ENCODE measurements at places on chromosomes 13 and 19.

DNA sequence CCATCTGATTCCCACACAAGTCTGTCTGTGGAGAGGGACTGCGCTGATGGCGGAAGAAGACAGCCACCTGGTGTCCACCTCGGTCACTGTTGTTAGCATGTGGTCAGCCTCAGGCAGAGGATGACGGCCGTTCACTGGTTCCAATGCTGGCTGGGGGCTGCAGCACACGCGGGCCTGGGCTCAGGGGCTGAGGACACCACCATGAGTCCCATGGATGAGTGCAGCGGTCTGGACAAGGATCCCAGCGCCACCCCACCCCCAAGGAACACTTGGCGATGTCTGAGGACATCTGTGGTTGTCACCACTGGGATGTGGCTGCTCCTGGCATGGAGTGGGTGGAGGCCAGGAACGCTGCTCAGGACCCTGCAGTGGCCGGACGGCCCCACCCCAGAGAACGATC is 10.9 kb downstream of the DPP9 start:
- DNase-seq = no peak

DNA sequence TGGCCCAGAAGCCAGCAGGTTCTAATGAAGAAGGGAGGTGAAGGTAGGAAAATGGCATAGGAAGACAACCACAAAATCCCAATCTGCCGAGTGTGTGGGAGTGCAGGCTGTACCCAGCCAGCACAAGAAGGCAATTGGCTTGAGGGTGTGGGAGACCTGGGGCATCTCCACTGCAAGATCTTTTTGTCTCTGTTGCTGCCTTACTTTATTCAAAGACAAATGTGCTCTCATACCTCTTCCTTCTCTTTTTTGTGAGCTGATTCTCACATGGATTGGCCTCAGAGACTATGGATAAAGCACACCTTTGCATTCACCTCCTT is 183.6 kb downstream of the ZNF536 start:
- DNase-seq = no peak

DNA sequence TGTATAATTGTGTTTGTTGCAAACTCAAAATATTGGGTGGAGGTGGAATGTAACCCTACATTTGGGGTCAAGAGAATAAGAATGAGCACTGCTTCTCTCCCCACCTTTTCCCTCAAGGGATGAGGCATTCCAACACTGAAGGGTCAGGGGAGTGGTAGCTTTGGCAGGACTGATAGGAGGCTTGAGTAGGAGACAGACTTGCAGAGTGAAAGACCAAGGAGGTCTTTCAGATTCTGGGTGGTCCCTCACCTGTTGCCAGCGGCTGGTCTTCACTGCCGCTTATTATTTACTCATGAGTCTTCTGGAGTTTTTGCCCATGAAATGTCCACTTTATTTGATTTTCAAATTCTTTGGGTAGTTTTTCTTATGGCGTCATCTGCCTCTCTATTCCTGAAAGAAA is 118.8 kb downstream of the LMO7 start:
- no peak for DNase-seq

DNA sequence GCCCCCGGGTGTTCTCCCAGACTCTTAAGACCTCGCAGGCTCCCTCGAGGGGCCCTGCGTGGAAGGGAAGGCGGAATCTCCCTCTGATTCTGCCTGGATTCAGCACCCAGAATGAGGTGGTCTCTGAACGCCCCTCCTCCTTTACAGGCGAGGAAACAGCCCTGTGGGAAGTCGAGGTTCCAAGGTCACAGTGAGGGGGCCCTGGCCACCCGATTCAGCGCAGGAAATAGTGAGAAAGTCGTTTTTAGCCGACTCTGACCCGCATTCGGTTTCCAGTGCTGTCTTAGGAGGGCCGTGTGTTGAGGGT is 1.1 kb downstream of the BSG start:
- no peak for DNase-seq

- no peak for DNase-seq
Observed at GRCh38 chr19:3024870-3025548, 4.1 kb downstream of the TLE2 start.

DNA sequence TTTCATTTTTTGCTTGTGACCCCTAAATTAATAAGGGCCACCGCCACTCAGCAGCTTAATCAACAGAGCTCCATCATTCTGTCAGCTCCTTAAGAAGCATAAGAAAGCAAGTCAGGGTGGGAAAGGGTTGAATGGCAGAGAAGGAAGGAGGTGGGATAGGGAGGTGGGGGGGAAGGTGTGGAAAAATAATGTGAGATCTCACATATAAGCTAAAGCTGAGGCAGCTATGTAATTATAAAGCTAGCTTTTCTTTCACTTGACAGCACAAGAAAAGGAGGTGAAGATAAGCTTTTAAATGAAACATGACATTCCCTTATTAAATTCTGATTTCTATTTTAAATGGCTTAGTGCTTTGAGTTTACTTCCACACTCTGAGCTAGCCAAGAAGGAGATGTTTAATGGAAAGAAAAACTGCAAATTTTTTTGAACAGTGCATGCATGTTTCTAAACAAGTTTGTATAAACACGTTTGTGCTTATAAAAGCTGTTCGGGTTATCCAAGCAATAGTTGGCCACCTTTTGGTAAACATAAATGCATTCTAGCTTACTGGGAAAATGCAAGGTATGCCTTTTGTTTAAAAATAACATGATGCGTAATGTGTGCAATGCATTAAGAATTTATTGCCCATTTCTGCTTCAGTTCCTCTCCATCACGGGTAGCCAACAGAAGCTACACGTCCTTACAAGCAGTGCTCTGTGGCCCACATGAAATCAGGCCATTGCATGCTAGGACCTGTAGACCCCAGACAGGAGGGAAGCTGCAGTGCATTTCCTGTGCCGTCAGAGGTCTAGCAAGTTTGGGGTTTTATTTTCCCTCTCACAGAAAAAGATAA is 96.2 kb downstream of the LHFPL6 start:
- DNase-seq = no peak

DNA sequence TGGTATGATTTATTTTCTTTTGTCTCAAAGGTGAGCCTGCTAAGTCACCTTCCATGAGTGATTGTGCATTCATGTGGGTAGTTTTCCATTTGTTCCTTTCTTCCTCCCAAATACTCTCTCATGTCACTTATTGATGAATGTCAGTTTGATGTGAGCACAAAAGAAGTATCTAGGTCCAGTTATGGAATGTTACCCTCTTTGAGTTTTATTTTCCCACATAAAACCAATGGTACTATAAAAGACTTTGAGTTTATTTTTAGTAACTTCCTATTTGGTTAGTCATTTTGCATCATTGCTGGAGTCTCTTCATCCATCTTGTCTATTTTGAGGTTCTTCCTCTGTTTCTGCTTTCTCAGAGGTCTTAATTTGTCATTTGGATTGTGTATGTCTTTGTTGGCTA is 321.3 kb downstream of the GPC6 start:
- DNase-seq = no peak

DNA sequence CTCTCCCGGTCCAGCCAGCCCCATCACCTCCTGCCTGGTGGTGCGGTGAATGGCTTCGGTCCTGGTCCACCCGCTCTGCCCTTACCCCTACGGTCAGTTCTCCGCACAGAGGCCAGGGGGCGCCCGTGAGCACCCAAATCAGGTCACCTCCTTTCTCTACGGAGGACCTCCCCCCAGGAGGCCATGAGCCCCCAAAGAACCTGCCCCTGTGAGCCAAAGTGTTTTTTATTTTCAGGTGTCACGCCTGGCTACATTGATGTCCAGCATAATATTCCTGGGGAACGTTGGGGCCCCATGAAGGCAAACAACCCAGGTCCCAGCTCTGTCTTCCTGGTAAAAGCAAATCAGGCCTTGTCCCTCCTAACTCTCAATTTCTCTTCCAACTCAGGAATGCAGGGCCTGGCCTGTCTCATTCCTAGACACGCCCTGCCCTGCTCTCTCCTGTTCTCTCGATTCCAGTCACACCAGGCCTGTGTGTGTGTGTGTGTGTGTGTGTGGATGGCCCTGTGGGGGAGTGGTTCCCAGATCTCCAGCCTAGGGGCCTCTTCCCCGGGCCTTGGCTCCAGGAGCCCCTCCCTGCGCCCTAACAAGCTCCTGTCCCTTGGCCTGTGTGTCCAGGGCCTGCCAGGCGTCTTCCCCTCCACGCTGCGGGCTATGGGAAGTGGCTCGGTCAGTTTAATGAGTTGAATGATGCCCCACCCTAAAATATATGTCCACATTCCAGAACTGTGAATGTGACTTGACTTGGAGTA is 9.7 kb upstream of the GIPC1 start:
- DNase-seq = no peak

GRCh38 chr19:21045028-21045427 is 24.6 kb downstream of the ZNF430 start:
- DNase-seq = no peak

DNA sequence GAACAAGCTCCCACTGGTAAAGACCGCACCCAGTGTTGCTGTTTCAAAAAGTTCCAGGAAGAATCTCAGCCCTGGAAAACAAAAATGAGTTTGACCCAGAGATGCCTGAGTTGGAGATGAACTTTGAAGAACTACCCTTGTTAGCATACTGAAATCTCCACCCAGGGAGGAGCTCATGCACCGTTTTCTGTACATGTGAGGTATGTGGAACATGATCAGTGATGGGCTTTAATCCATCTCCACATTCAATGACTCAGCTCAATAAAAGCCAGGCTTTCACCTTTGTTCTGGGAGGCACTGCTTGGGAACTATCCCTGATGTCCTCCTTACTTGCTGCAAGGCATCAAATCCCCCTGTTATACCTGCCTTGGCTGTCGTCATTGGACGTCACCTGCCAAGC is 279.9 kb downstream of the UQCRFS1 start:
- DNase-seq = no peak

DNA sequence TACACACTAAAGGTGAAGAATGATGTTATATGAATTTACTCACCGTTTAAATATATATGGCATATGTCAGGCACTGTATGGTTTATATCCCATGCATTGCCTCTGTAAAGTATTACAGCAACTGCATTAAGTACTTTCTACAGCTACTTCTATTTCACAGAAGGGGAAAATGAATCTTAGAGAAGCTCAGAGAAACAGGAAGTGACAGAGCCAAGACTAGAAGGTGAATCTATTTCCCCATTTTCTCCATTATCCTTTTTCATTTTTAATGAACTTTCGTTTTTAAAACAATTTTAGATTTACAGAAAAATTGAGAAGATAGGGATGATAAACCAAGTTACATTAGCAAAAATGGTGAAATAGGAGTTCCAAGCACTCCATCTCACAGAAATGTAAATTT is 863.3 kb downstream of the UQCRFS1 start:
- peak; percentile 9 for DNase-seq
